Germinal center (tissue), 1 donor: ENCODE measurements at places on chromosomes 13 and 19.

DNA sequence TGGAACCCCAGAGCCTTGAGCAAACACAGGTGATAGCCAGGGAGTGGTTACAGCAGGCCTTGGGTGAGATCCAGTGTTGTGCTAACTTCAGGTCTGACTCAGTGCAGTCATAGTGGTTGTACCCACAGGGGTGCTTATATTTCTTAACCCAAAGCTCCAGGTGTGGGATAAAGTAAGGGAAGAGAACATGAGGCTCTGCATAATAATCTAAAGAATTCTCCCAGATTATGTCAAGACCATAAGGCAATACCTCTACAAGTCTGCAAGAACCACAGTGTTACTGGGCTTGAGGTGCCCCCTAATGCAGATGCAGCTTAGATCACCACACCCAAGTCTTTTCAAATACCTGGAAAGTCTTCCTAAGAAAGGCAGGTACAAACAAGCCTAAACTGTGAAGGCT lies 485.4 kb downstream of the RFC3 start:
- DNase-seq, result no peak

DNA sequence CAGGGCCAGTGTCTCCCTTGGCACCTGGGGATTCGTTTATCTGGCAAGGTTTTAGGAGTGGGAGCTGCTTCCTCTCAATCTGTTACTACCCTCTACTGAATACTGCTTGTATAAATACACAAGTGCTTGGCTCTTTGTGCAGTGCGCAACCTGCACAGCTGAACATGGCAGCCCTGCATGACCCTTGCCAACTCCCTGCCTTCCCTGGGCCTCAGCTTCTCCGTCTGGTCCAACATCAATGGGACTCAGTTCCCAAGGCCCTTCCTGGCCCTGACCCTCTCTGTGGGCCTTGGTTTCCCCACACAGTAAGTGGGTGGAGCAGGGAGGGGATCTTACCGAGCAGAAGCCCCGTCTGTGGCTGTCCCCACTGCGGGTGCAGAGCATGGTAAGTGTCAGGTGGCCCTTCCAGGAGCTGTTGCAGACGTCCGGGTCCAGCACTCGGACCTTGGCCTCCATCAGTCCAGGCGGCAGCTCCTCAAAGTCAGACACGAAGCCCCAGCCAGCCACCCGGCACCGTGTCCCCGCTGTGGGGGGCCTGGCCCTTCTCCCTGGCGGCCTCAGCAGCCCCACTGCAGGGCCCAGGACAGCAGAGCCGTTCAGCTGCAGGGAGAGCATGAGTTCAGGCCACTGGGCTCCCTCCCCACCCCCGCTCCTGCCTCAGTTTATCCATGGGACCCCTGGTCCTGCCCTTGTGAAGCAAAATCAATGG lies 8.5 kb downstream of the PRSS57 start:
- no peak for DNase-seq

DNA sequence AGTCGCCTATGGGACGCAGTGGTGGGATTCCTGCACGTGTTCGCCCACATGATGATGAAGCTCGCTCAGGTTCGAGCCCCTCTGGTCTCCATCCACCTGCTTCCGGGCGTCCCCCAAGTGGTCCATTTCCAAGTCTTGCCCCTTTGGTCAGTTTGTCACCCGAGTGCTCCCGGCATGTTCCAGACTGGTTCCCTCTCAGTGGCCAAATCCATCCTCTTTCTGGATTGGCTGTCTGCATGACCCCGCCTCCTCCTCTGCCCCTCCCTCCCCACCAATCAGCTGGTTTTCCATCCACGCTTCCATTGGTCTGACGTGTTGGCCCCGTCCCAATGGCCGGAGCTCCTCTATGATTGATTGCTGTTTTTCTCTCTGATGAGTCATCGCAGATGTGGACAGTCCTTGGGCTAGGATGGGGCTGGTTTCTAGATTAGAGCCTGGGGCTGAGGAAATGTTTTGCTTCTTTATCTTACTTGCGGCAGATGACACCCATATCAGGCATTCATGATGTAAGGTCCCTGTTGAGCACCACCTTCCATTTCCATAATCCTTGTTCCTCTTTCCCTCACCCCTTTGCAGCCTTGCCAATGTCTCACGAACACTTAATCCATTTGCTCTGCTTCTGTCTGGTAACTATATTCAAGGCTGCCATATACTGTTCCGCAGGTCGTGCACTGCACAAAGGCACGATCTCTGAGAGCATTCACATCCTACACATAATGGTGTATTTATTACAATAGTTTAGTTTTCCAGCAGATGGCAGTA lies 73.8 kb downstream of the MAP4K1 start:
- peak; percentile 65 for DNase-seq

DNA sequence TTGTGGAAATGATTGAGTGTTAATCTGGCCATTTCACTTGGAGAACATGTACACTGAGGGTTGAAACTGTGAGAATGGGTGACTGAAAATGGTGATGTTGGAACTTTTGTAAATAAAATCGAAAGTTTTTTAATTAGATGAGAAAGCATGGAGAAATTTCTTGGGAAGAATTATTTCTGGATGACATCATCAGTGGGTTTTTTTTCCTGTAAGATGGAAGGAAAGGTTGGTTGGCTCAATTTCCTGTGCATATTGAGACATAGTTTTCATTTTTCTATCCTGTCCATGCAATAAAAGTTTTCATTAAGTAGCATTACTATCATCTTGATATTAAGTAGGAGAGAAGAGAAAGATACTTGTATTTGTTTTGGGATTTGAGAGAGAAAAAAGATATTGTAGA lies 120.6 kb upstream of the HTR2A start:
- DNase-seq, result no peak

GRCh38 chr19:19750842-19751790 lies 18.2 kb upstream of the ZNF14 start:
- DNase-seq, result no peak

DNA sequence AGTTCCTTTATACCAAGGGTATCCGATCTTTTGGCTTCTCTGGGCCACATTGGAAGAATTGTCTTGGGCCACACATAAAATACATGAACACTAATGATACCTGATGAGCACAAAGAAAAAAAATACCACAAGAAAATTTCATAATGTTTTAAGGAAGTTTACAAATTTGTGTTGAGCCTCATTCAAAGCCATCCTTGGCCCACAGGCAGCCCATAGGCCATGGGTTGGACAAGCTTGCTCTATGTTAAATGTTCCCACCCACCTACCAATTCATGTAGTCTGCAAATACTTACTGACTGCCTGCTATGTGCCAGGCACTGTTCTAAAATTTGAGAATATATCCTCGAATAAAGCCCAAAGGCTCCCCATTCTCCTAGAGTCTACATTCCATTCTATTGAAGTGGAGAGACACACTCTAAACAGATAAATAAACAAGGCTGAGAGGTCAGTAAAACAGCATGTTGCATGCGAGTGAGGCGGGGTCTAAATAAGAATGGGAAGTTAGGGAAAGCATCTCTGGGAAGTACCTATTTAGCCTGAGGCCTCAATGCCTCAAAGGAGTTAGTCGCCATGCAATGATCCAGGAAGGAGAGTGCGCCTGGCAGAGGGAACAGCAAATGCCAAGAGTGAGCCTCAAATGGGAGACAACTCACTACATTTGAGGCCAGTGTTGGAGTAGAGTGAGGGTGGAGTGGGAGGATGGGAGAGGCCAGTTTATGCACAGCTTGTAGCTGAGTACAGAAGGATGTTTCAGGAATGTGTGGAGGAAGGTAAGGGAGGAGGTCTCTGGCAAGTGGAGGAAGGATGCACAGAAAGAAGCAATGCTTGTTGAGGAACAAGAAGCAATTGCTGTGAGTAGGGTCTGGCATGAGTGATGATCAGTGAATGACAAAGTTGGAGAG lies 52.5 kb upstream of the CLDN10 start:
- no peak for DNase-seq

GRCh38 chr19:42563352-42564210 lies 31.1 kb downstream of the CEACAM8 start:
- peak; percentile 63 for DNase-seq

GRCh38 chr13:71360041-71360440 lies 507.0 kb downstream of the DACH1 start:
- no peak for DNase-seq

DNA sequence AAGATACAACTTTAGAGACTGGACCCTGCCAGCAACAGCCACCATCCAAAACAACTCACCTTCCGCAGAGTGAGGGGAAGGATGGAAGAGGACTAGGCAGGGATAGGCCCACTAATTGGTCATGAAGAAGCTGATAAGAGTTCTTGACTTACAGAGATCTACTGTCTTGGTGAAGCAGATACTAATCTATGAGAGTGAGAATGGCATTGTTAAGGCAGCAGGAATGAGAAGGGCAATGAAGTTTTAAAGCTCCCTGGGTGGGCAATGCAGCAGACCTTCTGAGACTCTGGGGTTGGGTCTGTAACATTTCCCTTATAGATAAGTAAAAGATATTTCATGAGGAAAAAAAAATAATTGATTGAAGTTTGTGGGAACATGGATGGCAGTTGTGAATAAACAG lies 63.7 kb downstream of the KLF12 start:
- no peak for DNase-seq

DNA sequence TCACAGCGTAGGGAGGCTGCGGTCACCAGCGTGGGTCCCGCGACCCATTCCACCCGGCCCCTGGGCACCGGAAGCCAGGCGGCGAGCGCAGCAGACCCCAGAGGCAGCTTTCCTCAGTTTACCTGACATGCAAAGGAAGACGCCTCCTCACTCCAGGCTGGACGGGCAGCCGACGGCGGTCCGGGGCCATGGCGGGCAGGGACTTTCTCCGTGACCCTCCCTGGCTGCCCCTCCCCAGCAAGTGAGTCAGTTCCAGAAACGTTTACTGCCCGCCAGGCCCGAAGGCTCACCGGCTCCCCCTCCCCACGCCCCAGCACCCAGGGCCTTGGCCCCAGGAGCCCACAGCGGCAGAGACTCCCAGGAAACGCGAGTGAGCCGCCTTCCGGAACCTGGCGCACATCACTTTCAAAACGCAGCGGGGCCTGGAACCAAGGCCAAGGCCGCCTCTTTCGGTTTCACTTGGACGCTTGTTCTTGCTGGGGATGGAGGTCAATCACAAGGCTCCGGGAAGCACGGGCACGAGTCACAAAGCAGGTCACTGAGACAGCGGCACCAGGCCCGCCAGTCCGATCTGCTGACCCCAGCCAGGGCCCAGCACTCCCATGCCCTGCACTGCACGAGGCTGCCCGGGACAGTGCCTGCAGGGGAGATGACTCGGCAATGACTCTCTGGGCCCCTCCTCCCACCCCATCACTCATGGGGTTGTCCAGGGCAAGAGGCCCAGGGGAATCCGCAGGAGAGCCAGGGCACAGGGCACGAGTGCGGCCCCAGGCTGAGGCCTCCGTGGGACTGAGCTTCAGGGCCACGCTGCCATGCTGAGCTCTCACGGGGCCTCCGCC lies 5.3 kb downstream of the SBNO2 start:
- no peak for DNase-seq

DNA sequence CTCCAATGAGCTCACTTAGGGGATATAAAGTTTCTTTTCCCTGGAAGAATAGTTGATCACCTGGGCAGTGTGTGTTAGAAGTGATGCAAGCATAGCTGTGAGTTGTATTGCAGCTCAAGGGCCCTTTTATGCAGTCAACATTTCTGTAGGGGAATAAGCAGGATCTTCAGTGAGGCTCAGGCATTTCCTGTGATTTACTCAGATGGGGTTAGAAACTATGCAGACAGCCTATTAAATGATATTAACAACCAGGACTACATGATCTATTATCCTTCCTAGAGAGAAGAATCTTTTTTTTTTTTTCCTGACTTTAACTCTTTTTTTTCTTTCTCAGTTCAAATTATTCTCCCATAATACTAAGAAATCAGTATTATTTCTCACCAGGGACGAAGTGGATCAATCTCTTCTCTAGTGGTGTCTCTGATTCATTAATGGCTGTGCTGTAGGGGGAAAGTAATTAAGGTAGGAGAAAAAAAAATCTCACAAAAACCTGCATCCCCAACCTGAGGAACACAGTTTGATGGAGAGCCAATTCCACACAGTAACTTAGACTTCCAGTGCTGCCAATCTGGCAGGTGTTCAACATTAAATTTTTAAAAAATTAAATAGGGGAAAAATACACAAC lies 126.4 kb upstream of the SLC10A2 start:
- DNase-seq, result no peak

DNA sequence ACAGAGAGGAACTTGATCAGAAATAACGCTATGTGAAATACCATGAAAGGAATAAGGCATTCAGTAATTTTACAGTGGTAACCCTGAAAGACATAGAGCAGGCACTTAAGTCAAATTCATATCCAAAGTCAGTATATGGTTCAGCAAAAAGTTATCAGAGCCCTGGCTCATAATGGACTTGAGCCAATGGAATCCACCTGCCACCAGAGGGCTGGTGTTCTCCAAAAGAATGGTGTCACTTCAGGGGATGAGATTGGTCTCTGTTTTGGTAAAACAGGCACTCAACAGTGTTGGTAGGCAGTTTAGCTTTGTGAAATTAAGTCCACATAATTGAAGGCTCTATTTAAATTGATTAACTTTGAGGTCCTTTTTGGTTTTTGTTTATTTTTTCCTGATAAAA lies 93.9 kb downstream of the LIG4 start:
- DNase-seq, result no peak

GRCh38 chr13:63336549-63336948 lies 1920.9 kb upstream of the PCDH20 start:
- DNase-seq, result no peak

DNA sequence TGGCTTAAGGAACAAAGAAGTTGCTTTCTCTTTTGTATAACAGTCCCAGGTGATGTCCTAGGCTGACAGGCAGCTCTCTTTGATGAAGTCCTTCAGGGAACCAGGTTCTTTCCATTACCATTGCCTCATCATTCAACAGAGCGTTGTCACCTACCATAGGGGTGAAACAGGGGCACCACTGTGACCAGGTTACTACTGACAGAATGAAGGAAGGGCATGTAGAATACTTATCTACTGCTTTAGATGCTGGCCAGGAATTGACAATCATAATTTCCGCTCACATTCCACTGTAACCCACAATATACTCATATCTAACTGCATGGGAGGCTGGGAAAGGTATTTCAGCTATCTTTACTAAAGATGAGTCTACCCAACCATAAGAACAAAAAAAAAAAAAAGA lies 148.0 kb upstream of the FNDC3A start:
- DNase-seq, result no peak

DNA sequence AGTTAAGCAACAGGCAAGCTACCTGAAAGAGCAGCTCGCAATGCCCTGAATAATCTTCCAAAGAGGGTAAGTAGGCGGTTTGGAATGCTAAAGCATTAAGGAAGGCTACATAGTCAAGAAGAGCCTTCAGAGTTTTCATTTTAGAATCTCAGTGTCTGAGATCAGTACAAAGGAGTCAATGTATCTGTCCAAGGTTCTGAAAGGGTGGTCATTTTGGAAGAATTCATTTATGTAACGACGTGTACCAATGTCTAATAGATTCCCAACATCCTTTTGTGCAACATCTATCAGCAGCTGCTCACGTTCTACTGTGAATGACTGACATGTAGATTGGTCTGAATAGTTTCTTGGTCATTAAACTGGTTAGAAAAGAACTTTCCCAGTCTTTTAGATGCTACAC lies 15.2 kb downstream of the ZNF665 start:
- no peak for DNase-seq
